Putamen (tissue), 1 donor: ENCODE measurements at places on chromosomes 2 and 18.

DNA sequence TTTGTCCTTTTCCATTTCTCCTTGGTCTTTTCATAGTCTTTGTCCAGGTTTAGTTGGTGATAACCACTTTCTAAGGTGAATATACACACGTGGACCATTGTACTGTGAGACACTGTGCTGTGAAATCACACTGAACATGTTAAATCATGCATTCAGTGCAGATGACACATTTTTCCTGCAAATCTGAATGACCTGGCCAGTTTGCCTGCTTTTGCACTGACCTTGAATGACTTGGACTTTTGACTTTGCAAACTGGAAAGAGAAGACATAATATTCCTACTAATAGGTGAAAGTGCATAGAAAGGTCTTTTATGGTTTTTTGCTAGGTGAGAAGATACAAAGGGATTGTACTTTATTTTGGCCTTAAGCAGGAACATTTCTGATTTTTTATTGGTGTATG is 21.7 kb upstream of the PHLPP1 start:
- DNase-seq, result no peak

GRCh38 chr2:105919191-105919811 is 174.6 kb downstream of the NCK2 start:
- peak; percentile 31 for DNase-seq

DNA sequence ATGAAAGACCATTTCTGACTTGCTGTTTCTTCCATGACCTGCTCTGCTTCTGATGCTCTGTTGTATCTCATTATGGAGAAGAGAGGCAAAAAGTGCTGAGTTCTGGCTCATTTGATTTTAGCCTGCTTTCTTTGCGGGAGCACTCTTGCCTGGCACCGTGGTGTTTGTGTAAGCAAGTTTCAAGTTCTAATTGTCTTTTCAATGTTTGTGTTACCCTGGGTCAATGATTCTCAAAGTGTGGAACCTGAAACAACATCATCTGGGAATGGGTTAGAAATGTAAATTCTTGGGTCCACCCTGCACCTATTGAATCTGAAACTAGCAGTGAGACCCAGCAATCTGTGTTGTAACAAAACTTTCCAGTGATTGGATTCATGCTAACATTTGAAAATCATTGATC is 85.5 kb upstream of the STON1 start:
- DNase-seq, result no peak

DNA sequence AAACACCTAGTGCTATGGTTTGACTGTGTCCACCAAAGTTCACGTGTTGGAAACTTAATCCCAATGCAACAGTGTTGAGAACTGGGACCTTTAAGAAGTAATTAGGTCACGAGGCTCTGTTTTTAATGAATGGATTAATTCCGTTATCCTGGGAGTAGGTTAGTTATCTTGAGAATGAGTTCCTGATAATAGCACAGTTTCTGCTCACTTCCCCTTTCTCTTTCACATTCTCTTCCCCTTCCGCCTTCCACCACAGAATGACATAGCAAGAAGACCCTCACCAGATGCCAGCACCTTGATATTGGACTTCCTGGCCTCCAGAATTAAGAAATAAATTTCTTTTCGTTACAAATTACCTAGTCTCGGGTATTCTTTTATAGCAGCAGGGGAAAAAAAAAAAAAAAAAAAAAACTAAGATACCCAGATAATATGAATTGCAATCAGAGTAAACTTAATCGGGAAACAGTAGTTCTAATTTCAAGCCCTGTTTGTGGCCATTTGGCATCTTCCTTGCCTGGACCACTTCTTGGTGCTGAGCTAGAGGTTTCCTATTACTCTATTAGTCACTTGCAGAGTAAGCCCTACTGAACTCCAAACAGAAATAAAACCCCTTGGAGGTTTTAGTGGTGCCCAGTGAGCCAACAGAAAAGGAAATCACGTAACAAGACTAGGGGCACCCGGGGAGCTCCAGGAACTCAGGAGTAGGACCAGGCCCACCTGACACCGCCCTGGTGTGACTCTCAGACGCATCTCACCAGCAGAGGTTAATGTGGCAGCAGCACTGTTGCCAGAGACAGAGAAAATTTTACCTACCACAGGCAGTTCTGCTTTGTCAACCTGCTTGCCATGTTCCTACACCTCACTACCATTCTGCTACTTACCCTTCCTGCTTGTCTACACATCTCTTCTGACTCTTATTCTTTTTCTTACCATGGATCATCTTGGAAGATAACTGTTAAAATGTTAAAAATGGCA is 147.6 kb upstream of the CAB39 start:
- no peak for DNase-seq

DNA sequence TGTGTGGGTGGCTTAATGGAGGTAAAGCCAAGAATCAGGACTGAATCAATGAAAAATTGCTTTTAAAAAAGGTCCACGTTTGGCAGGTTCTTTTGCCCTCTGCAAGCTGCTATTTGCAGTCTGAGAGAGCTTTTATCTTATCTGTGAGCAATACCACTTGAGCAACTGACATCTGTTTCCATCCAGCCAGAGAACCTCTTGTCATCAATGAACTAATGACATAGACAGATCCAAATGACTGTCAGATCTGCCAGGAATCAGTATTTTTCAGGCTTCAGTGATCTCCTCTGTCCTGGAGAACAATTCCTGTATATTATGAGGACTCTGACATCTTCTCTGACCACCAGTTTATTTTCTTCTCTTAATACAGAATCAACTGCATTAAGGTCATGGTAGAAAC is 608.1 kb downstream of the LRP1B start:
- no peak for DNase-seq

- no peak for DNase-seq
Measured at GRCh38 chr2:24452502-24452885, 38.6 kb upstream of the NCOA1 start.

DNA sequence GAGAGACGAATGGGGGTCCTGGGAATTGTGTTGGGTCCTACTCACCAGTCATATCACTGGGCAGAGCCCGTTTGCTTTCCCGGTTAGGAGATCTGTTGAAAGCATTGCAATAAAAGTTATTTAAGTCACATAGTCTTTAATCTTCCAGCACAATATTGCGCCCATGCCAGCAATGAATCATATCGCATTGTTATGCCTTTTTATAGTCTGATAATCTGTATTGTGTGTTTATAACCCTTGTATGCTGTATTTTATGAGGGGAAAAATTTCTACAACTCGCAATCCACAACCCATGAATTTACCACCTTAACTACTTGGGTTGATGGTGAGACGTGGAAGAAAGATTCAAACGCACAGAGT is 211.9 kb upstream of the SMIM21 start:
- no peak for DNase-seq

DNA sequence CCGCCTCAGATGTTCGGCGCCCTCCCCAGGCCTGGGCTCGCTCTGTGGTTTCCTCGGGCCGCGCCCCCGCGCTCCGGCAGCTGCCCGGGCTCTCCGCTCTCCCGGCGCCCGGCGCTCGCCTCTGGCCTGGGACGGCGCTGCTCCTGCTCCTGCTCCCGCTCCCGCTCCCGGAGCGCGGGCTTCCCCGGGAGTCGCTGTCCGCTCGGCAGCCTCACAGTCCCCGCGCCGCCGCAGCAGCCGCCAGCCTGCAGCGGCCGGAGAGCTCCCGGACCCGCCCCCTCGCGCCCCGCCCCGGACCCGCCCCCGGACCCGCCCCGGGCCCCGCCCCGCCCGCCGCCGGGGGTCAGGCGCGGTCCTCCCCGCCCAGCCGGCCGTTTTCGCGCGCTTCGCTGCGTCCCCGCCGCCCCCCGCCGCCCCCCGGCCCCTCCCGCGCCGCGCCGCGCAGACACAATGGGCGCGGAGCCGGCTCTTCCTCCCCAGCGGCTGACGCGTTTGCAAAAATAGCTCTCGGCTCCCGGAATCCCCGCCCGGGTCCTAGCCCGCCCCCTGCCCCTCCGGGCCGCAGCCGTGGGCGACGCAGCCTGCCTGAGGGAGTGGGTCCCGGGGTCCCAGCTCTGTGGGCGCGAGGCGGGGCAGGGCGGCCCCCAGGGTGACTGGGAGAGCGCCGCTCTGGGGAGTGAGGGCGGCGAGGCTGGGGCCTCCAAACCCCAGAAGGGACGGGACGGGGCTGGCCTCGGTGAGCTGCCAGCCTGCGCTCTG is at the start of gene ARL4C:
TSS of gene ARL4C (minus strand) at position 247 of the 759 bp plus-strand sequence. CDS start 495 bp downstream, outside the sequence.
- peak; percentile 60 for DNase-seq

- DNase-seq, result peak; percentile 72
Measured at GRCh38 chr2:41966431-41966893, 81.4 kb upstream of the PKDCC start.

- DNase-seq, result no peak
Measured at GRCh38 chr18:34651586-34652369, 58.3 kb upstream of the DTNA start.

DNA sequence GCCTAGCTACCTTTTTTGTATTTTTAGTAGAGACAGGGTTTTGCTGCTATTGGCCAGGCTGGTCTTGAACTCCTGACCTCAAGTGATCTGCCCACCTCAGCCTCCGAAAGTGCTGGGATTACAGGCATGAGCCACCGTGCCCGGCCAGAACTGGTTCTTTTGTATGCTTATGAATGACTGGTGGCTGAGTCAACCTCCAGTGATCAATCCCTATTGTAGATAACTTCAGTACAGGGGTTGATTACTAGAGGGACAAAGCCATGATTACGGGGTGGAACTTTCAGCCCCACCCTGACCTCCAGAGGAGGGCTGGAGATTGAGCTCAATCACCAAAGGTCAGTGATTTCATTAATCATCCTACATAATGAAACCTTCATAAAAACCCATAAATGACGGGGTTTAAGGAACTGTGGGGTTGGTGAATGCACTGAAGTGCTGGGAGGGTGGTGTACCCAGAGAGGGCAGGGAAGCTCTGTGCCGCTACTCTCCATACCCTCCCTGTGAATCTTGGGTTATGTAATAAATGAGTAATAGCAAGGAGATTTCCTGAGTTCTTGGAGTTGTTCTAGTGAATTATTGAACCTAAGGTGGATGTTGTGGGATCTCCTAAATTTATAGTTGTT is 281.8 kb upstream of the CXCR4 start:
- DNase-seq, result no peak

DNA sequence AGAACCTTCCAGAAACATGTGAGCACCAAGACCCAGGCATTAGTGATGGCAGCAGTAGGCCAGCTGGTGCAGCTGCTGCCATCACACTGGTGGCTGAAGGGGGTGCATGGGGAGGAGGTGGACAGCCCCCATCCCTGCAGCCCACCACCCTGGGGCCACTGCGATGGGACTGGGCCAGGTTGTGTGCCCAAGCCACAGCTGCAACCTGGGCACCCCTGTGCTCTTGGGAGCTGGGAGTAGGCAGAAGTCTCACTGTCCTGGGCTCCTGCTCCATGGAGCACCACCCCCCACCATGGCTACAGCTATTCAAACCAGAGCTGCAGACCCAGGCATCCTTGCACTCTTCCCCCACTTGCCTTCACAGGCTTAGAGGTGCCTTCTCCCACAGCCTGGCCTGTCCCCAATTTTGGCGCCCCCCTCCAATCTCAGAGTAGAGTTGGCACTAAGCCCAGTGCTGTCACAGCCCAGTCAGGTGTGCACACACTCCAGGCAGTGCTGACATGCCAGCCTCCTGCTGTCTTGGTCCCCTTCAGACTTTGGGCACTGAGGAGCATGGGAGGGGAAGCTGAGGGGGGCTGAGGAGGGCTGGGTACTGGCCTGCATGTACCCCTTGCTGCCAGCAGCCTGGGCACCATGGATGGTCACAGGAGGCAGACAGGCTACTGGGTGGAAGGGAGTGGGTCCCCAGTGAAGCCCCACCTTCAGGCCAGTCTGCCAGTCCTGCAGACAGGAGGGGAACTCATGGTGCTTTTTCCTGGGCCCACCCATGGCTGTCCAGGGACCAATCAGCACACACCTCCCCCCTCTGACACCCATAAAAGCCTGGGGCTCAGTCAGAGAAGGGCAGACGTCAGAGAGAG is 67.1 kb downstream of the CYP26B1 start:
- DNase-seq, result no peak
